Left ventricle myocardium superior (tissue), 1 donor: ENCODE measurements at places on chromosomes 13 and 19. TPM values are rescaled to one million over a fixed set of nuclear protein-coding genes. Genes with fewer than 3 reads are reported as not detected.

Gene SPACA4
- total RNA-seq, result not detected

Gene RAB3D
- total RNA-seq, result 8.1 TPM

Gene METTL21C
- not detected for total RNA-seq

Gene CPB2
- not detected for total RNA-seq

Gene MBD3L3
- total RNA-seq, result not detected

DNA sequence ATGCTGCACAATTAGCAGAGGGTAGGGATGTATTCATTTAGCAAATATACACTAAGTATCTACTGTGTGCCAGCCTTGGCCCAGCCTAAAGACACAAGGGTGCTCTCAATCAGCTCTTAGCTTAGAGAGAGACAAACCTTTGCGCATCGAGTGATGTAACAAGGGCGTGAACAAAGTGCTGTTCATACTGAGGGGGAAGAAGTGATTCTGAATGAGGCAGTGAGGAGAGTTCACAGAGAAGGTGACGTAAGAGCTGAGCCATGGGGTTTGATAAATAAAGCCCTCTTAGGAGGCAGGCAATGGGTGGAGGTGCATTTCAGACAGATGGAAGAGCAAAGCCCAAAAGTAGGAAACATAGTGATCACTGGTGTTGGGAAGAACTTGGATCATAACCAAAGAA is 68.5 kb downstream of the FLT1 start:
- DNase-seq, result no peak

DNA sequence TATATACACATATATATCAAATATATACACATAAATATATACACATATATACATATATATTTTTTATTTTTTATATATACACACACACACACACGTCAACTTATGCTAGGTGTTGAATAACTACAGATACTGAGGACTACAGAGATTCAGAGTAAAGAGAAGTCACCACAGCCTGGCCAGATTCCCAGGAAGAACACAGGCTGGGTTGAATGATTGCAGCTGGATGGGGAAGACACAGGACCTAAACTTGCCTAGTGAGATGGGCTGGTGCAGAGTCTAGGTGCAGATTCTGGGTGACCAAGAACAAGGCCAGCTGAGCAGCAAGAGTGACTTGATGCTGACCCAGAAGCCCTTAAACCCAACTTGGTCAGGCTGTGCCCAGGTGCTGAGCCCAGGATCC is 241.3 kb downstream of the KCTD12 start:
- no peak for DNase-seq

GRCh38 chr13:98458431-98458830 is 118.5 kb downstream of the STK24 start:
- no peak for DNase-seq

DNA sequence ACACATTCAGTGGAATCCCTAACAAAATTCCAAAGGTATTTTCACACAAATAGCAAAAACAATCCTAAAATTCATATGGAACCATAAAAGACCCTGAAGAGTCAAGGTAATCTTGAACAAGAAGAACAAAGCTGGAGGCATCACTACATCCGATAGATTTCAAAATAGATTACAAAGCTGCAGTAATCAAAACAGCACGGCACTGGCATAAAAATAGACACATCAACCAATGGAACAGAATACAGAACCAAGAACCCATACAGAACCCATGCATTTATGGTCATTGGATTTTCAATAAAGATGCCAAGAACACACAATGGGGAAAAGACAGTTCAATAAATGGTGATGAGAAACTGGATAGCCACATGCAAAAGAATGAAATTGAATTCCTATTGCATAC is 32.5 kb downstream of the ZNF566 start:
- no peak for DNase-seq

DNA sequence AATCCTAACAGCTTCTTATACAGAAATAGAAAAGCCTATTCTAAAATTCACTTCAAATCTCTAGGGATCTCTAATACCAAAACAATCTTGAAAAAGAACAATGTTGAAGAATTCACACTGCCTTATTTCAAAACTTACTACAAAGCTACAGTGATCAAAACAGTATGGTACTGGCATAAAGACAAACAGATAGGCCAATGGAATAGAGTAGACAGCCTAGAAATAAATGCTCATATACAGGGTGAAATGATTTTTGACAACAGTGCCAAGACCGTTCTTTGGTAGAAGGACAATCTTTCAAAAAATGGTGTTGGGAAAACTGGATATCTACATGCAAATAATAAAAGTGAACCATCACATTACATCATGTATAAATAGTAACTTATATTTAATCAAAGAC is 11.8 kb upstream of the ZNF563 start:
- no peak for DNase-seq

GRCh38 chr19:32070101-32070500 is 275.3 kb upstream of the ZNF507 start:
- DNase-seq, result no peak

- no peak for DNase-seq
These were observed 35.1 kb downstream of the ESD start for GRCh38 chr13:46761866-46762265.

DNA sequence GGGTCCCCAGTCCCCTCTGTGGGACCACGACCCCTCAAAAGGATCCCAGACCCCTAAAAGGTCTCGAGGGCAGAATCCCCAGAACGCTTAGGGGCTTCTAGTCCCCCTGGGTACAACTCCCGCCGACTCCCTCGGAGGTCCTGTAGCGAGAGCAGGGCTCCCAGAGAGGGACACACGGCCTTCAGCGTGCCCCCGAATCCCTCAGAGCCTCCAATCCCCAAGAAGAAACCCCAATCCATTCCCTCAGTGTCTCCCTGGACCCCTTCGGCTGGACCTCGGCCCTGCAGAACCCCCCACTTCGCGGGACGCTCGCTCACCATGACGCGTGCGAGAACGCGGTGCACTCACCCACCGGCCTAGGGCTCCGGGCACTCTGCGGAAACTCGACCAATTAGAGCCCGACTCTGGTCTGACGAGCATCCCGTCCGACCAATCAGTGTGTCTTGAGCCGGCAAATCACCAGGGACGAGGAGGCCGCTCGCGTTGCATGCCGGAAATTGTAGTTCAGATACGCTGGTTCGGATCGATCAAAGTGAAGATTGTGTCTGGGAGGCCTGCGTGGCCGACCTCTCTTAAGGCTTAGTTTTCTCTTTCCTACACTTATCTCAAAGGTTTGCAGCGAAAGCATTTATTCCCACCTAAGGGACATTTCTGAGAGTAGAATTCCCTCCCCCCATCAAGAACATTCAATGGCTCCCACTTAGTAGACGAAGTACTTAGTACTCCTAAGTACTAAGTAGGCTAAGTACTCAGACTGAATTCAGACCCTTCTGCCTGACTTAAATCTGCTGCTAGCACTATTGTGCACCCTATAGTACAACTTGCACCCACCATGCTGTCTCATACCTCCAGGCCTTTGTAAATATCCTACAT is at the start of gene TMEM161A:
Gene TMEM161A, minus strand, starts transcription at position 370 of the 873 bp plus-strand sequence. Its CDS starts 50 bp downstream, at position 320.
- DNase-seq, result peak; percentile 98

DNA sequence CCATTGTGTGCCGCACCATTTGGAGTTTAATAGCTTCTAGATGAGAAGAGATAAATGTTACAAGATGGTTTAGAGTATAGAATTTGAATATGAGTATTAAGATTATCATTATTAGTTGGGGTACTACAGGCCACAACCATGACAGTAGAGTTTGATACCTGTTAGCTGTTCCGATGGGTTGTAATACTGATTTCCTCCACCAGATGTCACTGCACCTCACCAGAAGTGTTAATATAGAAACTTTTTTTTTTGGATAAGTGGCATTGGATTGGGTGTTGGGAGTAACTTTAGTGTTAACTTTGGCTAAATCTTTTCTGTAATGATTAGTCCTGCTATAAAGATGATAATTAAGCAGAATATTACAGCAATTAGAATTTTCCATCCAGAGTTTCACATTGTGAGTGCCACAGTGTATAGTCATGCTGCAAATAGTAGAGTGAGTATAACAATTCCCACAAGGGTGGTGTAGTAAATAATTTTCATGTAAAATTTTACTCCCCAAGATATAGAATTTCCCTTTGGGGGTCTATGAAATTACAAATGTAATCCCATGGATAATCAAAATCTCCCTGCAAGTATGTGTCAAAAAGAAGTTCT is 56.3 kb downstream of the PSG3 start:
- DNase-seq, result no peak

DNA sequence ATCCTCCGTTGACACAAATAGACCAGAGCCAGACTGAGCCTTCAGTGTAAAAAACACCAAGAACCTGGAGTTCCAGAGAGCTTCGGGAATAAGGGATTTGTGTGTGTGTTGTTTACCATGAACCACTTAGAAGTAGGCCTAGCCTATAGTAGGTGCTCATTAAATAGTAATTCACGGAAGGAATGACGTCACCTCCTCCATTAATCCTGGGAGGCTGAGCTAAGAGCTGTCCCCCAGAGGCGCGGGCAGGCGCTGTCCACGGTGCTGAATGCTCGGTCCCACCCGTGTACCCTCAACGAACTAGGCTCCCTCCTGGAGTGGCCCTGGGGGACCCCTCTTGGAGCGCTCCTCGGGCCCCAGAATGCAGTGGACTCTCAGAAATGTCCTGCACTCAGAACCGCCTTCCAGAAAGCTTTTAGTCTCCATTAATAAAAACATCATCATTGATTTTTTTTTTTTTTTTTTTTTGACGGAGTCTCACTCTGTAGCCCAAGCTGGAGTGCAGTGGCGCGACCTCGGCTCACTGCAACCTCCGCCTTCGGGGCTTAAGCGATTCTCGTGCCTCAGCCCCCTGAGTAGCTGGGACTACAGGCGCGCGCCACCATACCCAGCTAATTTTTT is 6.5 kb downstream of the UNC13A start:
- DNase-seq, result peak; percentile 61

DNA sequence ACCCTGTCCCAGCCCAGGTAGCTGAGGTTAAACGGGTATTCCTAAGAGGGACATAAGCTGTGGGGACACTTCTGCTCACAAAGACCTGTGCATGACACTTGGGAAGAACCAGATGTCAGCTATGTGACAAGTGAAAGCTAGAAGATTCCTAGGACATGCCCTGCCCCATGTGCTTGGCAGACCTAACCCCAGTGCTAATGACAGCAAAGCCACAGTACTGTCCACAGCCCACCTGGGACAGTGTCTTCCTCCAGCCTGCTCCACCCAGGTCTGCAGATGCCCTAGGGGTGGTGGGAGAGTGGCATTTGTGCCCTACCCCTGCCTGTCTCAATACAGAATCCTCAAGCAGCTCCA is 18.4 kb upstream of the EPHX3 start:
- DNase-seq, result no peak

DNA sequence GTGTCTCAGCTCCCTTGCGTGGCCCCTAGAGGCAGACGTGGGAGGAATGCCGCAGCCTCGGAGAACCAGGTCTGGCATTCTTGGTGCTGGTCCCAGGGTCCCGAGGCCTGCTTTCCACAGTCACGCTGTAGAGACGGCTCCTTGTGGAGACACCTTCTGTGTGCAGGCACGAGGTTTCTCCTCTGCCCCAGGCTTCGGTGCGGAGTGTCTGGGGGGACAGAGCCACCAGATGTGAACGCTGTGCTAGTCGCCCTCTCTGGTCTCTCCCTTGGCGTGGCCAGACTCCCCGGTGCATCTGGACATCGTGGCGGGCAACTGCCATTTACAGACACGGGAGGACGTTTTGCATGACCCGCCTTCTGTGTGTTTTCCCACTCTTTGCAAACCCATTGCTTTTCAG is 7.5 kb upstream of the TMEM255B start:
- no peak for DNase-seq

GRCh38 chr13:78197231-78197630 is 278.6 kb upstream of the EDNRB start:
- DNase-seq, result no peak
